Endothelial cell of umbilical vein (primary cell): ENCODE measurements at places on chromosomes 3 and 15. TPM values are rescaled to one million over a fixed set of nuclear protein-coding genes. Genes with fewer than 3 reads are reported as not detected.
A peak's percentile ranks its signal among the peaks of the same experiment; 100 is the strongest.

The HYPK gene
- 17.8 and 19.7 TPM in 2 replicates for total RNA-seq

The CRTAP gene
- 198 and 204 TPM in 2 replicates for total RNA-seq

DNA sequence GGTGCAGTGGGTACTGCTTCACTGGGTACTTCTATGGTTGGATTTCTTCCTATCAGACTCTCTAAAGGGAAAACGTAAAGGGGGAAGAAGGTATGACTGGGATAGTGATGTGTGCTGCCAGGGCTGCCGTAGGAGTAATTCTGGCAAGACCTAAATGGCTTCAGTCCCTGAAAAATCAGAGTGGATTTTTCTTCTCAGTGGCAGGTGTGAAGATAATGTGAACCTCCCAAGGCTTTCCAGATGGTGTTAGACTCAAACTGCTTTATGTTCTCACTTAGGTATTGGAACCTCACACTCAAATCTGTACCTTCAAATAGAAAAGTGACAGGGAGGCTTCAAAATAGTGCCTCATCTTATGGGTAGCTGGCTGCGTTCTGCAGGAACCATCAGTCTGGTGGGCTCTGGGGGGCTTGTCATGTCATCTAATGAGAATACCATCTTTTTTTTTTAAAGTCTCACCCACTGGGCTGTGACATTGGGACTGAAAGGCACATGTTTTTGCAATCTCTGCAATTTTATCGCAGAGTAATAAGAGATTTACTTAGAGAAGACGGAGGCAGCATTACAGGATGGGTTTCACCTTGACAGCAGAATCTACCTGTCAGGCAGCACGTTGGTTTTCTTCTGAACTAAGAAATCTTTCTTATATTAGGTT is 28.5 kb downstream of the MINDY4B start:
- no peak for DNase-seq

DNA sequence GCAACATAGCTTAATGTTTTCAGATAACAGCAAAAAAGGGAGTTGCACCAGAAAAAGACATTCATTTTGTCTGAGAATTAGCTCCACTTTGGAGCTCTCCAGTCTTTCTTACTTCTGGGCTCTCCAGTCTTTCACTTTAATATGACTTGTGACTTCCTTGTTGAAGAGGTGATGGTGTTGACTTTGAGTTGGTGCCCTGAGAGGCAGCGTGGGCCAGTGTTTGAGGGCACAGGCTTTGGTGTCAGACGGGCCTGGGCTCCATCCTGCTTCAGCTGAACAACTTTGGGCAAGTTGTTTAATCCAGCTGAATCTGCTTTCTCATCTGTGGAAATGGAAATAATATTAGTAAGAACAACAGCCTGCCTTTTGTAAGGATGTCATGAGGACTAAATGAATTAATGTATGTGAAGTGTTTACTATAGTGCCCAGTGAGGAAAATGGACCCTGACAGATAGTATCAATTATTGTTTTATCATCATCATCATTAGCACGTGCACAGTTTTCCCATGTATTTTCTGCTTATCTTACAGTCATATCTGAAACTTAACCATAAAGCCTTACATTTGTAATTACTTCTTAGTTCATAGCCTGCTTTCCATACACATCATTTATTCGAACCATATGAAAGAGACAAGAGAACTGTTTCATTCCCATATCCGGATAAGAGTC is 108.4 kb downstream of the PDE8A start:
- no peak for DNase-seq

- peak; percentile 44 for DNase-seq
Observed at GRCh38 chr3:123658118-123658851, 73.4 kb upstream of the HACD2 start.
